Fibroblast of skin of right quadriceps (primary cell): ENCODE measurements at places on chromosomes 6 and 20.

DNA sequence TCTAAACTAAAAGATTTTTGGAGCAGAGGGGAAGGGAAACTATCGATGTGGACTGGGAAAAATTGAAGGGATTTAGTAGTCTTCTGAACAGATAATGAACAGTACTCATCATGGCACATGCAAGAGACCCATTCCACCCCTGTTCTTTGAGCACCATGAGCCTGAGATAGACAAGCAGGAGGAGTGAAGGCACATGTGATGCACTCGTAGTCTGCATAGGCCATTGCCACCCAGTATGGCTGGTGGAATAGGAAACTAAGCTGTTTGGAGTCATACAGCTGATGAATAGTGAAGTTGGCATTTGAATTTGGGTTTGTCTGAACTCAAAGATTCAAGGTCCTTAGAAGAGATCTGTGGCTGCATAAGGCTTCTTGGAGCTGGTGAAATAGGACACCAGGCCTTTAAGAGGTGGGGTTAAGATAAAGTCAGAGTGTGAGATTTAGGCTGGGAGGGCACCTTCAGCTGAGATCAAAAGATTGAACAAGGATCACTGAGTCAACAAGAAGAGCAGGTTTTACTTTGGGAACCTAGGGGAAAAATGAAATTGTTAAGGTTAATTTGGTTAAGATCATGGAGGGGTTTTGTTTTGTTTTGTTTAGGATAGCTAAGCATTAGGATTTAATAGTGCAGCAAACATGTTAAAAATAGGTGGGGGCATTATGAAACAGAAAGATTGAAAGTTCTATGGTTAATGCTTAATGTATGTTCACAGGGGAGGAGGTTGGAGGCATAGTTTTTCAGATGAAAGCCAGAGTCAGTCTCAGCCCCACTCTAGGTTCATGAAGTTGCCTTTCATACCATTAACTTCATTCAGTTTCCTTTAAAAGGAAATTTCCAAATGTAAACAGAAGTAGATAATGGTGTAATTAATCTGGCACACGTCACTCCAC, 148.8 kb downstream of the ARID1B start:
- DNase-seq: no peak

- DNase-seq: no peak
Observed at GRCh38 chr20:44970243-44970757, 4.0 kb downstream of the STK4 start.

GRCh38 chr6:81847866-81848265, 95.4 kb upstream of the TENT5A start:
- no peak for DNase-seq

- DNase-seq: peak; percentile 57
Observed at GRCh38 chr6:79168695-79168980, 65.8 kb downstream of the HMGN3 start.

DNA sequence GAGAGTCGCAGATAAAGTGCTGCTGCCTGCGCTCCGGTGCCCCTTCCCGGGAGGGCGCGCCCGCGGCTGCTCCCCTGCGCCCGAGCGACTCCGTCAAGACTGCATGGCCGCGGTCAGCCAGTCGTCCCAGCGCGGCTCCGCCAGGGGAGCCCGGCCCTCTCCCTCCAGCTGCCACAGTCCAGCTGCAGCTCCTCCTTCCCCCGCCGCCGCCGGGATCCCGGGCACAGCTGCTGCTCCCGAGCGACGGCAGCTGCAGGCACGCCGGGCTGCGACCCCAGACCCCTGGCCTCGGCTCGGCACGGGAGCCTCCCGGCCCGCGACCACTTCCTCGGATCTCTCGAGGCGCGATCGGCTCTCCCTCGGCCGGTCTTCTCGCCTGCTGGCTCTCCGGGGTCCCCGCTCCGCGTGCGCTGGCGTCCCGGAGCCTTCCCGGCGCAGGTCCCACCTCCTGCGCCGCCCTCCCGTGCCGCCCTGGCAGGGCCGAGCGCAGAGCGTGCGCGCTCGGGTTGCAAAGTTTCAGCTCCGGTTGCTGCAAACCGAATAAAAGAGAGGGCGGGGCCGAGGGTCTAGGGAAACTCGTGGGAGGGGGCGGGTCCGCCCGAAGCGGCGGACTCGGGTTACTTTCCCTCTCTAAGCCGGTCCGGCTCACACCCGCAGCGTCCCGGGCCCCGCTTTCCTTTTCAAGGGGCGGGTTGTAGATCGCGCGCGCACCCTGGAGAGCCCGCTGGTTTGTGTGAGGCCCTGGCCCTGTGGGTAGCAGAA, at the start of gene CNKSR3:
TSS of gene CNKSR3 (minus strand) at position 542 of the 762 bp plus-strand sequence. CDS start 571 bp downstream, outside the sequence.
- DNase-seq: peak; percentile 96

GRCh38 chr6:157806856-157807215, 16.2 kb upstream of the SNX9 start:
- DNase-seq: no peak

DNA sequence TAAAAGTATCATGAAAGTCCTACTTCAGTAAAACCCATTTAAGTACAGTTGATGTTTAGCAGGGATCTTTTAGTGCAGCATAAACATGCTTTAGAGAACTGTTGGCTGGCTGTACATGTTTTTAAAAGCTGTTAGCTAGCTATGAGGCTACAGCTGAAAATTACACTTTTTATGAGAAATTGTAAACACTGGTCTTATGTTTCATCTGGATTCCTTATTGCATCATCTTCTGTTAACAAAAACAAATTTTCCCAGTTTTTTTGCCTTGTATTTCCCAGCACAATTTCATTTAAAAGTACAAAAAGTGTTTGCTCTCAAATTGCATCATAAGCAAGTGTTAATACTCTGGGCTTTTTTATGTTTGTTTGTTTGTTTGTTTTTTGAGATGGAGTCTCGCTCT, 18.3 kb upstream of the HLA-E start:
- DNase-seq: no peak

DNA sequence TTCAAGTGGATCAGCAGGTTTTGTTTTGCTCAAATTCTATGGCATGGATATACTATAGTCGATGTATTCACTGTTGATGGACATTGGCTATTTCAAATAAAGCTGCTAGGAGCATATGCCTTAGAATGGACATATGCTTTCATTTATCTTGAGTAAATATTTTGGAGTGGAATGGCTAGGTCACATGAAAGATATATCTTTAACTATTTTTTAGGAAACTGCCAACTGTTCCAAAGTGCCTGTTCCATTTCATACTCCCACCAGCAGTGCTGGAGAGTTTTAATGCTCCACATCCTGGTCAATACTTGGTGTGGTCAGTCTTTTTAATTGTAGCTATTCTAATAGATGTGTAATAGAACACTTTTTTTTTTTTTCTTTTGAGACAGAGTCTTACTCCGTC, 81.1 kb upstream of the PIM1 start:
- no peak for DNase-seq
